ENCODE measurements at places on chromosomes 1 and 21. TPM values are rescaled to one million over a fixed set of nuclear protein-coding genes. Genes with fewer than 3 reads are reported as not detected.

GRCh38 chr1:47991187-47991586 is 6.0 kb downstream of the TRABD2B start:
- H3K27me3 ChIP-seq: no peaks in the 10 kb centered on the region
- no peak for DNase-seq
- no peaks in the 10 kb centered on the region for H3K36me3 ChIP-seq
- no peak overlapping the region for H3K4me3 ChIP-seq
- peaks cover 3% of the 10 kb centered on the region for H3K4me1 ChIP-seq

GRCh38 chr1:202235003-202235660 is 41.5 kb downstream of the LGR6 start:
- peaks cover 2% of the 10 kb centered on the region for H3K4me1 ChIP-seq
- no peak for DNase-seq
- no peaks in the 10 kb centered on the region for H3K36me3 ChIP-seq
- no peaks in the 10 kb centered on the region for H3K27me3 ChIP-seq
- no peak overlapping the region for H3K27ac ChIP-seq

- H3K36me3 ChIP-seq: no peaks in the 10 kb centered on the region
- no peak overlapping the region for H3K27ac ChIP-seq
Observed at GRCh38 chr1:205275916-205276688, 45.4 kb downstream of the NUAK2 start.

The NEXN gene
- total RNA-seq: 14.5 TPM
